Activated CD4-positive, alpha-beta memory T cell treated with anti-CD3 and anti-CD28 coated beads, Interleukin-2, amount 10 ng/mL, durations not matched to agents 7 days and 5 days (primary cell): ENCODE measurements at places on chromosomes 2 and 18.
A peak's percentile ranks its signal among the peaks of the same experiment; 100 is the strongest.

DNA sequence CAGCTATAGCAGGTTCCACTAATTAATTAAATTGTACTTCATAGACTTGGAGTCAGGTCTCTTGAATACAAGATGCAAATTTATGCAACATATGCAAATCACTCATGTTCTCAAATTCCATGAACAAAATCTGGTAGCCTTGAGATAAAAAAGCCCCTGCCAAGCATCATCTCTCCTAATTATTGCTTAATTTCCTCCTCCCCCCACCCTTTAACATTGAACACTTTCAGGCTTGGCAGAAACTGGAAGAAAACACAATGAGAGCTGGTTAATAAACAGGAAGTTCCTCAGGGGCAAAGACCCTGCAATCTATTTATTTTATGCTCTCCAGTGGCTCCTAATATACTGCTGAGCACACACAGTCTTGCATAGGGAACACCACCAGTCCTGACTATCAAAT lies 35.6 kb upstream of the ACVR1 start:
- no peak for DNase-seq

GRCh38 chr18:48941672-48942071 lies 9.1 kb downstream of the SMAD7 start:
- no peak for DNase-seq

GRCh38 chr18:48124857-48125626 lies 194.6 kb upstream of the SMAD2 start:
- peak; percentile 57 for DNase-seq

GRCh38 chr18:10241579-10241978 lies 212.9 kb upstream of the APCDD1 start:
- no peak for DNase-seq

- DNase-seq, result no peak
These were observed 54.9 kb downstream of the CERKL start for GRCh38 chr2:181602017-181602416.

GRCh38 chr2:239264492-239264837 lies 136.4 kb downstream of the HDAC4 start:
- DNase-seq, result peak; percentile 48

DNA sequence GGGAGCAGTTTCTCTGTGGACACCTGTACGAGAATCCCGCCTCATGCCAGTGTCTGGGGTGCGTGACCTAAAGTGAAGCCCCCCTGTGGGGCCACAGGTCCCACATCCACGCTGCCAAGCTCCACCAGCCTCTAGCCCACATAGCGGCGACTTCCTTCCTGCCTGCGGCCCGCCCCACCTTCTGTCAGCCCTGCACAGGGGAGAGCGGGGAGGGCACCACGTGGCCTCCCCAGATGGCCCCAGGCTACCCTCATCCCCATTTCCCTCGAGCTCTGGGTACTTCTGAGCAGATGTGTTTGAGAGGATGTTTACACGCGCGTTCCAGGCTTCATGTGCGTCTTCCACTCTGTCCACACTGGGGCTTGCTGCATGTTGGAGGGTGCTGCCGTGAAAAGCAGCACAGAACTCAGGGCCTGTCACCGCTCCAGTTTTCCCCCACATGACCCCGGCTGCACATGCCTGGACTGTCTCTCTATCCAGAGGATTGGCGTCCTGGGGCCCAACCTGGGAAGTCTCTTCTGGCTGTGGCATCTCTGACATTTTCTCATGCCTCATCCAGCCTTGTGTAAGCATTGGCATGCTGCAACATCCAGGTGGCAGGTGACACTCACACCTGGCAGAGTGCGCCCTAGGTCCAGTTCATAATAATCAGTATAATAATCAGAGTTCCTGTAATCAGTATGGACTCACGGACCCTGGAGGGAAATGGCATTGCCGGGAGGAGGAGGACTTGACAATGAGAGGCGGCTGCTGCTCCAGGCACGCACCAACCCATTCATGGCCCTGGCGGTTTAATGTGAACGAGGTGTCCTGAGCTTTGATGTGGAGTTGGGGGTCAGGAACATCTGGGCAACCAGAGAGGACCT lies 146.3 kb upstream of the TWIST2 start:
- DNase-seq, result no peak

DNA sequence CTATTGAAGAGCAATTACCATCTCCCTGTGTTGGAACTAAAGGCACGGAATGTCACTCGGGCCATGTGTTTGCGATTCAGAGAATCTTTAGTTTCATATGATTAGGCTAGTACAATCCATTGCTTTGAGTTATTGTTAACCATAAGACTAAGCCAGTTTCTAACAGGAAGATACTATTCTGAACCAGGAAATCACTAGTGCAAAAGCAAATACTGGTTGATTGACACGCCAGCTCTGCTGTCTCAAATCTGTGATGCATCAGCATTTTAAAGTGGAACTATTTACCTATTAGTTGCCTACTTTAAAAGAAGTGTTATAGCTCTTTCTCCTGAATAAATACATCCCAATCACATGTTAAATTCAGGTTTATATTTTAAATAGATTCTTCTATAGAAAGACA lies 61.9 kb downstream of the AFTPH start:
- no peak for DNase-seq

GRCh38 chr2:12045864-12046291 lies 299.4 kb downstream of the LPIN1 start:
- no peak for DNase-seq

DNA sequence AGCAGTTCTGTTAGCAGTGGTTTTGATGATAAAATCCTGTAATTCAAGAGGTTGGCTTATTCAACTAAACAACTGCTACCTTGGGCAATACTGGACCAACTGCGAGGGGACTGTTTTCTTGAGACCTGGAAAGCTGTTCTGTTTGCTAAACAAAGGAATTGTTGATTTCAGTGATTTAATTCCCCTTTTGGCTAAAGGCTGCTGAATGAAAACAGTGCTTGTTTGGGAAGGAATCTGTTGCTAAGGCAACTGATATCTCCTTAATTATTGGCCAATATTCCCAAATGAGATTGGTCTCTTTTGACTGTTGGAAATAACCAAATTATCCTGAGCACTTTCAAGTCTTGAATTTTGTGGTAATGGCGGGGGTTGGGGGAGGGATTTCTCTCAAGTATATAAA lies 136.8 kb downstream of the CAMKMT start:
- DNase-seq, result no peak

- no peak for DNase-seq
These were observed 735.2 kb downstream of the MBD2 start for GRCh38 chr18:53489266-53489665.

DNA sequence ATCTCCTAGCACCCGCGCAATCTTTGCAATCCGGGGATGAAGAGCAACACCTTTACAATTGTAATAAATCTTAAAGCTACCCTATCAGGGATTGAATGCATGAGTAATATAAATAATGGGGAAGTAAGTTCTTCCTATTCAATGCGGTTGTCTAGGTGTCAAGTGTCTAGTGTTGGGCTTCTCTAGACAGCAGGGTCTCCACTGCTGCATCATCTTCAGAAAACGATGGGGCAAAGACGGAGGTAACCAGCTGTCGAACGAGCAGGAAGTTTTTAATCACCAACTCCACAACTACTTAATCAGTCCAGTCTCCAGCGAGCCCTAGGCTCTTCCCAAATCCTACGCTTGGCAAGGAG lies 573 bp downstream of the STAM2 start:
- DNase-seq, result no peak

DNA sequence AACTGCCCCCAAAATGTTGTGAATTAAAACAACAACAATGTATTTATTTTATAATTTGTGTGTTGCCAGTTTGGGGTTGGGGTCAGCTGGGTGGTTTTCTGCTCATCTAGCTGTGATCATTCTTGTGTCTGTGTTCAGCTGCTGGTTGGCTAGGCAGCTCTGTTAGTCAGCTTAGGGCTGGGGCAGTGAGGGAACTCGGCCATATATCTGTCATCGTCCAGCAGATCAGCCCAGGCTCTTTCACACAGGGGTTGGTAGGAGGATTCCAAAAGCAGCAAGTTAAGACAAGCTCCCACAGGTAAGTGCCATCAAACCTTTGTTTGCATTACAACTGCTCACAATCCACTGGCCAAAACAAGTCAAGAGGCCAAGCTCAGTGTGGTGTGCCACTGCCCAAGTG lies 121.5 kb downstream of the LPIN1 start:
- no peak for DNase-seq

DNA sequence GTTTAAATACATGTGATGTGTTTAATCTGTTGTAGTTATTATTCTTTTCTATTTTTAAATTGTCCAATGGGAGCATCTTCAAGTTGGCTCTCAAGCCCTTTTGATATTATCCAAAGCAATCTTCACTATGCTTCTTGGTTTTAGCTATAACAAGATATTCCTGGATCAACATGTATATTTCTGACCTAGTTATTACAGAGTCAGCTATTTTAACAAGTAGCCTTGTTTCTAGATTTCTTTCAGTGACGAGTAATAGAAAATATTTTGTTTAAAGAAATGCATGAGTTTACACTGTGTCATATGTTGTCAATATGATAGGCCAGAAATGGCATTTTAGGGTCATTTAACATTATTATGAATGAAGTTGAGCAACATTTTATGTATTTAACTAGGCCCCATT lies 421.8 kb upstream of the MAP2 start:
- no peak for DNase-seq

DNA sequence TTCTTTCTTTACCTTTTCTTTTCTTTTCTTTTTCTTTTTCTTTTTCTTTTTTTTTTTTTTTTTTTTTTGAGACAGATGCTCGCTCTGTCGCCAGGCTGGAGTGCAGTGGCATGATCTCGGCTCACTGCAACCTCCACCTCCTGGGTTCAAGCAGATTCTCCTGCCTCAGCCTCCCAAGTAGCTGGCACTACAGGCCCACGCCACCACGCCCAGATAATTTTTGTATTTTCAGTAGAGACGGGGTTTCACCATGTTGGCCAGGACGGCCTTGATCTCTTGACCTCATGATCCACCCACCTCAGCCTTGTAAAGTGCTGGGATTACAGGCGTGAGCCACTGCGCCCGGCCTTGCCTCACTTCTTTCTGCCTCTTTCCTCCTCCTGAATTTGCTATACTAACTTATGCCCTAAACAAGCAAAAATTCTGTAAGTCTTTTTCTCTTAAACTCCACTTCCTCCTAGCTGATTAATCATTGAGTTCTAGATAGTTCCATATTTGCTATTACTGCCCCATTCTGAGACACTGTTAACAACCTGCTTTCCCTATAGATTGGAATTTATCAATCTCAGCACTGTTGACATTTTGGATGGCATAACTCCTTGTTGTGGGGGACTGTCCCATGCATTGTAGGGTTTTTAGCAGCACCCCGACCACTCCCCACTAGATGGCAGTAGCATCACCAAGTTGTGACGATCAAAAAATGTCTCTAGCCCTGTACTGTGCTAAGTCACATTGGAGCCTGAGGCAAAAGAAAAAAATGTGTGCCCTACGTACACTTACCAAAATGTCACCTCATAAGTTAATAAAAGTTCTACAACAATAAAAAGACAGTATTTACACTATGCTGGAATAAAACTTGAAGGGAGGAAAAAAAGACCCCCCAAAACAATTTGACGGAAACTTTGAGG lies 16.4 kb upstream of the THADA start:
- DNase-seq, result peak; percentile 72

DNA sequence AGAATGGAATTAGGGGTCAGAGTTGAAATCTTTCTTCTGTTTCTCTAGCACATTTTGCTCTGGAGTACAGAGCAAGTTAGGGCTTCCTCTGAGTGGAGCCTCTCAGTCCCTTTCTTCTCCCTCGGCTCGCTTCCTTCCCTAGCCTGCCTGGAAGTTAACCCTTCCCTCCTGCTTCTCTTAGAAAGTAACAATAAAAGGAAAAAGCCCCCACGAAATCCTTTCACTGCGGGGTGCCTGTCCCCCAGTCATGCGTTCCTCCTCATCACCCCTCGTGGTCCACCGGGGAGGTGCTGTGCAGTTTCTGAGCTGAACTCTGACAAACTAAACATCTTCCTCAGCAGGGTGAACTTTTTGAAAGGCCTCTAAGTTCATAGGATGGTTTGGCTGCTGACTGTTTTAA lies 2.0 kb downstream of the IGFBP2 start:
- no peak for DNase-seq

- no peak for DNase-seq
These were observed 117.1 kb downstream of the RNF144A start for GRCh38 chr2:7034303-7034702.

DNA sequence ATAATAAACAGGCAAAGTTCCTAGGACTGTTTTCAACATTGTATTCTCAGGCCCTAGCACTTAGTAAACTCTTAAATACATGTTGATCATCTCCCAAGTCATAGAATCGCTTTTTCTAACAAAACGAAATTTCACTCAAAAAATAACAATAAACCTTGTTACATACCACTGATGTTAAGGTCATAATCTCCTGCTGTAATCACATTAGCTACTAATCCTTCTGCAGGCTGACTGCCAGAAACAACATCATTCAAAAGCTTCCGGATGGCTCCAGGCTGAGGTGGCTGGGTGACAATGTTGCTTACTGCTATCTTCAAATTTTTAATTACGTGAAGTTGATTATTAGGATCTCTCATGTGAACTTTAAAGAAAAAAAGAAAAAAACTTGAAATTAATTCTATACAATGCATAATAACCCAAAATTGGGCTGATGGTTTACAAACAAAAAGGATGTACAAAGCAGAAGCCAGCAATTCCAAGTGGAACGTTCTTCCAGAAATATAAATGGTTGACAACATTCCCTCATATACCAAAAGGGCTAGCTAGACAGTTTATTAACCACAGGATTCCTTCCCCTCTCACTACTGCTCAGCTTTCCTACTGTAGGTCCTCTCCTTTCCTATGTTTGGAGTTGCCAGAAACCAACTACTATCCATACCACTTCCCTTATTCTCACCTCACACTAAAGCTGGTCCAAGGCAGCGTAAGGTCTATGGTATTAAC lies 11.6 kb downstream of the TRAPPC8 start:
- no peak for DNase-seq

DNA sequence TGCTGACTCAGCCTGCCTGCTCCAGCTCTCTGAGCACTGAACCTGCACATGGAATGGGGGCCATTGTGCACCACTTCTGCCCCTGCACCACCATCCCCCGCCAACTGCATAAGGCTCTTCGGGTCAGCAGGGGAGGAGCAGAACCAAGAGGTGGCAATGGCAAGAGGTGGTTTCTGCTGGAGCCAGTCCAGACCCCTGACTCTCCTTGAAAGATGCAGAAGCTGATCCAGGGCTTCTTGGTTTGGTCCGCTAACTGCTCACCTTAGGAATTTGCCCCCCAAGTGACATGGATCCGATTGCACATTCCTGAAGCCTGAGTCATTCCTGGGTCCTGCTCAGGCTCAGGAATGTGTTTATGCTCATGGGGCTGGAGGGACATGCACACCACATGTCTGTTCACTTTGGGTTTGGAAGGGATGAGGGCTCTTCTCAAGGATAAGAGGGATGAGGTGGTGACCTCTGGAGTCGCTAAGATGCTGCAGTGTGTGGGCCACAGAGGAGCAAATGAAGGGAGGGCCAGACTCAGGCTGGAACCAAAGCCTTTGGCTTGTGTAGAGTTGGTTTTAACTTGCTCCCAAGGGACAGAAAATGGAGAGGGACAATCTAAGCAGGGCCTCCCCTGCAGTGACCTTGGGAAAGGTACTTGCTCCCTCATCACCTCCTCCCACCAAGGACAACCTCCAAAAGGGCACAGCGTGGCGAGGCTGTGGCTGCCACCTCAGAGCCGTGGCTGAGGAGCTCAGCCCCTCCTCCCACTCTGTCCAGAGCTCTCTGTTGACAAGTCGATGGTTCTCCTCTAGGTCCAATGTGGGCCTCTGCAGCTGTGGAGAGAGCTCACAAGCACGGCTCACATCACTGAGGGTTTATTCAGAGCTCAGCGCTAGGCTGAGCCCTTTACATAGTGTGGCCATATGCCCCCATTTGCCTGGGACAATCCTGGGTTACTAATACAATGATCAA lies 66.2 kb downstream of the HS1BP3 start:
- no peak for DNase-seq
